Stimulated activated CD4-positive, alpha-beta T cell treated with anti-CD3 and anti-CD28 coated beads, Interleukin-12 subunit alpha, Interleukin-12 subunit beta, amount 100 ng/mL, for 24 hours (primary cell): ENCODE measurements at places on chromosomes 6 and 20.

GRCh38 chr6:143575901-143576426 lies 64.4 kb upstream of the FUCA2 start:
- no peak for DNase-seq

- no peak for DNase-seq
Observed at GRCh38 chr6:154219250-154219649, 137.4 kb downstream of the IPCEF1 start.

- DNase-seq = peak; percentile 40
Observed at GRCh38 chr20:40689100-40689942, at the start of gene MAFB. Gene MAFB (minus strand): TSS chr20:40689236. CDS start chr20:40688850, 386 bp downstream.

DNA sequence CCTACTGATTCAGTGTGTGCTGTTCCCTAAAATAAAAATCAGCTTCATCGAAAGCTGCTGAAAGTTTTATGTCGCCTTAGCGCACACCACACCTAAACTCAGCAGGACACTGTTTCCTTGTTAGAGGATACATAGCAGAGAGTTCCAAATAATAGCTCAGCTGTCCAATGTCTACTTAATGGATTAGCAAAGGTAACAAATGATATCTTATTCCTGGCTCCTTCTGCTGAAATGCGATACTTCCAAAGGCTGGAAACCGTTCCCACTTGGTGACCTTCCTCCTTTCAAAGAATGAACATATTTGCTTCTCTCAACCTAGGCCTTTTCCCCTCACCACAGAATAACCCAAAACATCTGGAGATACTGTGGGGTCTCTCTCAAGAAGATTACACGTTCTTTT lies 189.5 kb upstream of the GMDS start:
- no peak for DNase-seq

DNA sequence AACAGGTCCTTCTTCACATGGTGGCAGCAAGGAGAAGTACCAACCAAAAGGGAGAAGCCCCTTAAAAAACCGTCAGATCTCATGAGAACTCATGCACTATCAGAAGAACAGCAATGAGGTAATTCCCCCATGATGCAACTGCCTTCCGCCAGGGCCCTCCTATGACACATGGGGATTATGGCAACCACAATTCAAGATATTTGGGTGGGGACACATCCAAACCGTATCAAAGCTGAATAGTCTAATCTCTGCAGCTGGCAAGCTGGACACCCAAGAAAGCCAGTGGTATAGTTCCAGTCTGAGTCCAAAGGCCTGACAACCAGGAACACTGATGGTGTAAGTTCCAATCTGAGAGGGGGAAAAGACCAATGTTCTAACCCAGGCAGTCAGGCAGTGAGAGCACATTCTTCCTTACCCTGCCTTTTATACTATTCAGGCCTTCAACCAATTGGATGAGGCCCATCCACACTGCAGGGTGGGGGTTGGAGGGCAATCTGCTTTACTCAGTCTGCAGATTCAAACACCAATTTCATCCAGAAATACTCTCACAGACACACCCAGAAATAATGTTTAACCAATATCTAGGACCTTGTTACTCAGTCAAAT lies 17.9 kb upstream of the CNKSR3 start:
- no peak for DNase-seq

DNA sequence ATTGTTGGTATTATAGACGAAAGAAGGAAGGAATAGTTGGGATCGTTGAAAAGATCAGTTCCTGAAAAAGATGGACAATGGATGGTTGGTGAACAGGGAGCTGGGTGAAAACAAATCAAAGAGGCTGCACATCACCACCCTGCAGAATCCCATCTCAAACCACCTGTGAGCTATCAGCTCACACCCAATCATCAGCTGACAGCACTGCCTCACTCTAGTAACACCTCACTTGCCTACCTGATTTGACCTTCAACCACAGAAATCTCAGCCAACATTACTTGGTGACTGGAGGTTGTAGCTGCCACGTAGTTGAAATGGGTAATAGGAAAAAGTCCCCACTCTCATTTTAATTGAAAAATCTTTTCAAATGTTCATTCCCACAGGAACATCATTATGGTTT lies 101.8 kb upstream of the DST start:
- DNase-seq = no peak

- no peak for DNase-seq
Observed at GRCh38 chr20:63441136-63442099, 31.0 kb downstream of the KCNQ2 start.

DNA sequence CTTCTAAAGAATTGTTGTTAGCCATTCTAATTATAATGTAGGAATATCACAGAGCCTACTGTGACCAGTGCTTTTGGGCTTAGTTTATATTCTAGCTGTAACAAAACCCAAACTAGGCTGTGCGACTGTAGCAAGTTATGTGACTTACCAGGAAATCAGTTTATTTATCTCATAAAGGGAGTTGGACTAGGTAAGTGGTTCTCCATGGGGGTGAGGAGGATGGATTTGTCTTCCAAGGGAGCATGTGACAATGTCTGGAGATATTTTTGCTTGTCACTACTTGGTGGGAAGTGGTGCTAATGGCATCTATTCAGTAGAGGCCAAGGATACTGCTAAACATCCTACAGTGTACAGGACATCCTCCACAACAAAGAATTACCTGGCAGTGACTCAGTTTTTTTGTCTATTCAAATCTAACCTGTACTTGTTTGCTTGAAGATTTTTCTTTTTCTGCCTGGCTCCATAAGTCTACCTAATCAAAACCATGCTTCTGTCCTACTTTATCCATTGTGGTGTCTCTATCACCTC lies 32.5 kb downstream of the ZFAND3 start:
- DNase-seq = no peak

- no peak for DNase-seq
Observed at GRCh38 chr6:42154461-42155209, 12.2 kb upstream of the C6orf132 start.

DNA sequence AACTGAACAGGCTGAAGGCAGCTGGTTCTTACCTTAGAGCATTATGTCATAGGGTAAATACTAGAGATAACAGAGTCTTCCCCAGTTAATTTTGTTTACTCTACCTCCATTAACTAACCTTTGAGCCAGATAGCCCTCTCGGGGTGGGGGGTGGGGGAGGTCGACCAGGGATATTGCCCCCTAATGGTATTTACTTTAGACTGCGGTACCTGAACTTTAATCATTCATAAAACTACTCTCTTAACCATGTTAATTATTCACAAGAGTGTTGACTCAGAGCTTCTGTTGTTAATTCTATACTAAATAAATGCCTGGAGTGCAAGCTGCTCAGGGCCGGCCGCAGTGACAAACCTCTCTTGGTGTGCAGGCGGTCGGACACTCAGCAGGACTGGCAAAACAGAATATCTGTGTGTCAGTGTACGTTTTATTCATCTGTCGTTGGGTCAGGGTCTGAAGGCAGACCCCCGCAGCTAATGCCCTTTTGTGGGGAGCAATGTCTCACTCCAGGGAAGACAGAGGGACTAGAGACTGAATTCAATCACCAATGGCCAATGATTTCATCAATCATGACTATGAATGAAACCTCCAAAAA lies 152.4 kb upstream of the COL21A1 start:
- DNase-seq = no peak

DNA sequence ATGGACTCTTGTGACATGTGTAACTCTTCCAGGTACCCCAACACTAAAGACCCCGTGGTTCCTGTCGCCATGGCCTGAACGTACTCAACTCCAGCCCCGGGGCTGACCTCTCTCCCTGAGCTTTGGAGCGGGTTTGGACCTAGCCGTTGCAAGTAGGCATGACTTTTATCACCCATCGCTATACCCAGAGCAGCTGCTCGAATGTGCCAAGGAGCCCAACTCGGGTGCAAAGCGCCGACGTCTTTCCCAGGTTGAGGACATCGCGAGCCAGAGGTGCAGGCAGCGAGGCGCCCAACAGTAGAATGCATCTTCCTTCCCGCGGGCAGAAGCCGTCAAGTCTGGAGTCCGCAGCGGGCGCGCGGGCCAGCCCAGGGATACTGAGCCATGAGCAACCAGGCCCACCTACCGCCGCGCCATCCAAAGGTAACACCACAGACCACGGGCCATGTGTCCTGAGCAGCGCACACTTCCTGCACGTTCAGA lies 5.7 kb upstream of the LAMP5 start:
- no peak for DNase-seq

DNA sequence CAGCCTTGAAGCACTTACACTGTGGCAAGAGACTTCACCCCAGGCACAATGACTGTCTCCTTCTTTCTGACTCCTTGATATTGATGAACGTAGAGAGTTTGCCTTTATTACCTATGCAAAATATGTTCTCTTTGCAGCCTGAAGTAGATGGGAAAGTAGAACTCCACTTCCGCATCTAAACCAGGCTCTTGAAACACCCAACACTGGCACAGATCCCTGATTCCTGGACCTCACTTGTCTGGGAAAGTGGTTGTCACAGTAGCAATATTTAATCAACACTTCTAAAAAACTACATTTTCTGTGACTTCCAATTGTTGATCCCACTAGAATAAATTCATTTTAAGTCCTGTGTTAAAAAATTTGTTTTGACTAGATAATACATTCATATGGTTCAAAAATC lies 143.1 kb downstream of the CDK19 start:
- no peak for DNase-seq

GRCh38 chr6:12265791-12266190 lies 24.4 kb upstream of the EDN1 start:
- no peak for DNase-seq

- no peak for DNase-seq
Observed at GRCh38 chr20:57880571-57880892, 170.7 kb upstream of the PMEPA1 start.

GRCh38 chr6:24105191-24105590 lies 20.8 kb upstream of the NRSN1 start:
- DNase-seq = no peak

DNA sequence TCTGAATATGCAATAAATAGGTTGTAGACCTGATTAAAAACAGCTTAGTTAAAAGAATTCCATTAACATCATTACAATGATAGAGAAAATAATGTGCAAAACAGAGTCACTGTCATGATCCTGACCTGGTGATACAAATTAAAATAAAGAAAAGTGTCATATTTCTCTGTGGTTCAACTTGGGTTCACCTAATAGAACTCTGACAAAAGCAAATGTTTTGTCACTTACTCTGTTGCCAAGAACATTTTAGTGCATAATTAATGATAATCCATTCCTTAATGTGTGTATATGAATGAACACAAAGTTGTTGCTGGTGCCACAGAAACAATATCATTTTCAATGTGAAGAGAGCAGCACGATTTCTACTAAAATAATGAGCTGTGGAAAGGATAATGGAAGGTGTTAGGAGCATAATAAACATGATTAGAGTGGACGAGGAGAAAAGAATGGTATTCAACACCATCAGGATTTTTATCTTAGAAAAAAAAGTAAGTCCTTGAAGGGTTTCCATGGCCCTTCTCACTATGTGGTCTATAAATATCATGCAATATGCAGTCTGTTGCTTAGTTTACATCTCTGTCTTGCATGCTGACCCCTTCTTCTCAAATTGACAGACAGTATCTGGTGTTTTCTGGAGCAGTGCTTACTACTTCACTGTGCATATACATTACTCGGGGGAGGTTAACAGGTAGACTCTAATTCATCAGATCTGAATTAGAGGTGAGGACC lies 656.6 kb upstream of the MMS22L start:
- no peak for DNase-seq

DNA sequence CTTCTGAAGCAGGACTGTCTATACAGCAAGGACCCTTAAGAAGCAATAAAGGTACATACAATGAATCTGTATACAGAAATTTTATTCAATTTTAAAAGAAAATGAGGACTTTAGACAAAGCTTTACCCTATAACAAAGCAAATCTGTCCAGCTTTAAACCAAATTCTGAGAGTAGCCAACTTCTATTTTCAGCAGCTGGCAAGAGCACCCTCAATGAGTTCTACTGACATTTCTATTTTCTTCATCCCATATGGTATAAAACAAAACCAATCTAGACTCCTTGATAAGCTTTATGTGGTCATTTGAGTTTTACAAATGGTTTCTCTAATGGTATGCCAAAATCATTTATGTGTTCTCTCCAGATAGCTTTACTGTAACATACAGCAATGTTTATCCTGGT lies 12.7 kb downstream of the CPNE1 start:
- DNase-seq = no peak

GRCh38 chr6:46289898-46290297 lies 119.1 kb upstream of the ENPP5 start:
- no peak for DNase-seq

DNA sequence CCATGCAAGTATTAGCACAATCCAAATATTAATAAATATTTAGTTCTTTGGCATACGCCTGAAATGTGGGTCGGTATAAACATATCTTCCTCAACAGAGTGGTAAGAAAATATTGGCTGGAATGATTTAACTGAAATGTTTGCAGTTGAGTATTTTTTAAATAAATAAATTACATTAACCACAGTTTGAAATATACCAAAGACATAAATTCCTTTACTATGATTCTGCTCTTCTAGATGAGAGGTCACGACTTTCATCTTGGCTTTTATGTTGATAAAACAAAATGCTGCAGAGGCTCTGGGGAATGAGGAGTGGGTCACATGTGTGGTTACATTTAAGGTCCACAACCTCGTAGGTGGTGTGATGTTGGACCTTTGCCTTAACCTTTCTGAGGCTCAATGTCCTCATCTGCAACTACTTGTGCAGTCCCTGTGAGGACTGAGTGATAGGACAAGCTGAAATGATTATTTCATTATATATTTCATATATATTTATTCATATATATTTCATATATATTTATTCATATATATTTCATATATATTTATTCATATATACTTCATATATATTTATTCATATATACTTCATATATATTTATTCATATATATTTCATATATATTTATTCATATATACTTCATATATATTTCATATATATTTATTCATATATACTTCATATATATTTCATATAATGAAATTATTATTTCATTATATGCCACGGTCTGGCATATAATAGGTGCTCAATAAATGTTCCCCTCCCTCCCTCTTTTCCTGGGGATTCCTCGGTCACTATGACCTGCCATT lies 107.4 kb downstream of the SAMD5 start:
- DNase-seq = no peak

GRCh38 chr6:30889921-30890645 lies 5.8 kb downstream of the DDR1 start:
- DNase-seq = no peak

GRCh38 chr20:52524861-52525260 lies 333.3 kb upstream of the ZFP64 start:
- DNase-seq = no peak

GRCh38 chr6:7770111-7770510 lies 44.2 kb downstream of the BMP6 start:
- no peak for DNase-seq

DNA sequence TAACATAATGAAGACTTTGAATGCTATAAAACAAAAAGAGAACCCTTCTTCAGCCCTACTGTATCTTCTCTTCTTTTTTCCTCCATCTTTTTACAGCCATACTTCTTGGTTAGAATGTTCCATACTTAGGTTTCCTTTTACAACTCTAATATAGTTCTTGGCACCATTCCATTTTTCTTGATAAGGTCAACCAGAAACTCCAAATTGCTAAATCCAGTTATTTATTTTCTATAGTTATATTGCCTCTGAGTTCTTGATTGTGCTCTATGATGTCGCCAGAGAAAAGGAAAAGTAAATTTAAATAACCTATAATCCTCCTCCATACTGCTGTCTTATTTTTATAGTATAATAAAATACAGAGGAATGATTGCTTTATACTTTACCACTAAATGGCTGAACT lies 26.7 kb upstream of the COL10A1 start:
- DNase-seq = no peak
